ENCODE measurements at places on chromosomes 1 and 21.
A peak's percentile ranks its signal among the peaks of the same experiment; 100 is the strongest.

DNA sequence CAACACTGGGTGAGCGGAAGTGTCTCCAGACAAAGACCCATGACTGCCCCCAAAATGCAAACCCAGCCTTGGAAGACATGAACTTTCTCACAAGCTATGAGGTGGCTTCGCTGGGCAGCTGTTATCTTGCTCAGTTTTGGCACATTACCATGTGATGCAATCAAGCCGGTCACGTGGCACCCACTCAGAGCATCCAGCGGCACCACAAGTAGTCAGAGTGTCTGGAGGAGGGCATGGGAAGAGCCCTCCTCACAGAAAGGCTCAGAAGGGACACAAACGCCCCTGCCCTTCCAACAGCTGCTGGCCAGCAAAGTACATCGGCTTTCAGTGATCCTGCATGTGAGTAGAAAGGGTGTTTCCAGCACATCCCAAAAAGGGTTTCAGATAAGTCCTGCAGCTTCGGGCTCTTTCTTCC, 145.5 kb upstream of the IRF2BP2 start:
- DNase-seq, result peak; percentile 21

DNA sequence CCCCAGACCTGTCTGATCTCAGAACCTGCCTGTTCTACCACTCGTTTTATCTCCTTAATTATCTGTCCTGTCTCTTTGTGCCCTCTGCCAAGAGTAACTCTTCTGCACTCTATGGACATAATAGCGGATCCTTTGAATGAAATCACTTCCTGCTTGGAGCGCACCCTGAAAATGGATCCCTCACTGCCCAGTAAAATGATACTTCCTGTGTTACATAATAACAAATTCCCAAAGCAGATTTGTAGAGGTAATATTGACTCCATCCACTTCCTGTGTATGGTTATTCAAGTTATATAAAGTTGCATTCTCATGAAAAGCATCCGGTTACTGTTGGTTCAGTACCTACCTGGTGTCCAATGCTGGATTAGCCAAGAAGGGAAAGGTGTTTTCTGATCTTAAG, 246.0 kb downstream of the TRABD2B start:
- DNase-seq, result no peak

DNA sequence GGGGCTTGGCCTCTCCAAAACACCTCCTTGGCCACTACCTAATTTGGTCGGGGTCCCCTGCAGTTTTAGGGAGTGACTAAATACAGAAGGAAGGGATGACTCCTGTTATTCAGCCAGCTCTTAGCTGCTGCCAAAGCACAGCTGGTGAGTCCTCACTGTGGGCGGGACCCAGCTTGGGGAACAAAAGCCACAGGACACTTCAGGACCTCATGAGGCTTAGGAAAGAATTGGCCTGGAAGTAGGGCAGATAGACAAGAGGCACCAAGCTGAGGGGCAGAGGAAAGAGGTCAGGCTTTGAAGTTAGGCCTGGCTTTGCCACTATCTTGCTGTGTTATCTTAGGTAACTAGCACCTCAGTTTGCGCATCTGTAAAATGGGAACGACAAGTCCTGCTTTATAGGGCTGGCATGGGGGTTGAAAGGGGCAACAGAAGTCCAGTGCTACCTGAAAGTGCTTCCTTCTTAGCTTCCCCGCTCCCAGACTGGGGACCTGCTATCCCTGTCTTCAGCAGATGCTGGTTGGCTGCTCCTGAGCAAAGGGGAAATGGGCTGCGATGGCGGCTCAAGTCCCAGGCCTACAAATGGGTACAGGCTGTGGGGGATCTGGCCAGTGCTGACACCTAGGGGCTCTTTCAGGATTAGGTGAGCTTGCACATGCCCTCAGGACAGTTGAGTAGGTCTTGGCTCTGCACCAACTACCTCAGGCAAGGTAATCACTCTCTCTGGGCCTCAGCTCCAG, 15.7 kb downstream of the IFI6 start:
- DNase-seq, result no peak

GRCh38 chr1:172900376-172900997, 150.3 kb downstream of the TNFSF18 start:
- no peak for DNase-seq

GRCh38 chr21:42411891-42412635, 8.4 kb downstream of the UBASH3A start:
- DNase-seq, result no peak

- peak; percentile 69 for DNase-seq
Measured at GRCh38 chr1:224615861-224616755, at the start of gene CNIH3. Gene CNIH3 (plus strand): TSS chr1:224616317. CDS start chr1:224617175, 858 bp downstream.

- DNase-seq, result no peak
Measured at GRCh38 chr1:66644331-66644730, 107.9 kb upstream of the DYNLT5 start.

DNA sequence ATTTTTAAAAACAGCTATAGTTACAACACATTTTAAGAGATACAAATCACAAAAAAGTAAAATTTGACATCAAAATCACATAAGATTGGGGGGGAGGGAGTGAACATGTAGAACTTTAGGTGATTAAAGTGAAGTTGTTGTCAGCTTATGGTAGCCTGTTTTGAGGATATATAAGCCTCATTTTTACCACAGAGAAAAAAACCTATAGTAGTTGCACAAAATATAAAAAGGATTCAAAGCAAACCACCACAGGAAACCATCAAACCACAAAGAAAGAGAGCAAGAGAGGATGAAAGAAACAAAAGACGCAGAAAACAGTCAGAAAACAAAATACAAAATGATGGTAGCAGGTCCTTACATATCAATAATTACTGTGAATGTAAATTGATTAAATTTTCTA, 291.9 kb upstream of the DEPDC1 start:
- no peak for DNase-seq

- DNase-seq, result no peak
Measured at GRCh38 chr1:23463286-23463685, 20.7 kb downstream of the ASAP3 start.

- no peak for DNase-seq
Measured at GRCh38 chr1:239819096-239819495, 272.6 kb upstream of the FMN2 start.

- no peak for DNase-seq
Measured at GRCh38 chr1:51157395-51157794, 55.4 kb downstream of the C1orf185 start.

- DNase-seq, result no peak
Measured at GRCh38 chr1:47558601-47559593, 121.1 kb downstream of the FOXD2 start.

GRCh38 chr1:151340870-151341754, 5.9 kb downstream of the RFX5 start:
- DNase-seq, result peak; percentile 94

DNA sequence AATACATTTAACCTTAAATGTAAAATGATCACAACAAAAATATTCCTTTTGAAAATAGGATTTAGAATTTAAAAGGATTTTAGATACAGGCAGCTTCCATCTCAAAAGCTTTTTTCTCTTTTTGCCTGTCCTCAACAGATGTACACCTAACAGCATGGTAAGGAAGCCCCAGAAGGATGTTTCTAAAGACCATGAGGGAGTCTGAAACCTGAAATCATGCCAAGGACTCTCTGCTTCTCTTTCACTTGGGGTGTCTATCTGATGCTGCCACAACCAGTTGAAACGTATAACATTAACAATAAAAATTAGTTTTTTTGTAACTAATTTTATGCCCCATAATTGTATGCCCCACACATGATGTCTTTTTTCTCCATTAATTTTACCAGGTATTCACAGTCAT, 5.4 kb upstream of the ZNF281 start:
- no peak for DNase-seq

GRCh38 chr1:30446095-30446494, 277.3 kb downstream of the MATN1 start:
- DNase-seq, result no peak

GRCh38 chr1:227769047-227769935, 34.1 kb downstream of the SNAP47 start:
- DNase-seq, result no peak

DNA sequence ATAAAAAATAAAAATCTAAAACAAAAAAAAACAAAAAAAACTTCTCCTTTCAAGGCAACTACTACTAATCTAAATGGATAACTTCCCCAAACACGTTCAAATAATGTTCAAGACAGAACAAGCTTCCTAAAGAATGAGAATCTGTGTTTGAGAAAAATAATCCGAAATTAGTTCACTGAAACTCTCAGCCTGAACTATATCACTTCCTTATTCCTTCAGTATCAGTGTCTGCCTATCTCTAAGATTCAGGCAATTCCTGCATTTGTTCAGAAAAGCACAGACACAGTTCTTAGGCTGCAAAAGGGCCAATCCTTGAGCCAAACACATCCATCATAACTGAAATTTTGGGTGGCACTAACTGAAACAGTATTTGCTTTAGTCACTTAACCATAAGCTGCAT, 22.4 kb downstream of the DSTYK start:
- no peak for DNase-seq

GRCh38 chr21:34980423-34981115, 68.5 kb downstream of the RUNX1 start:
- no peak for DNase-seq

DNA sequence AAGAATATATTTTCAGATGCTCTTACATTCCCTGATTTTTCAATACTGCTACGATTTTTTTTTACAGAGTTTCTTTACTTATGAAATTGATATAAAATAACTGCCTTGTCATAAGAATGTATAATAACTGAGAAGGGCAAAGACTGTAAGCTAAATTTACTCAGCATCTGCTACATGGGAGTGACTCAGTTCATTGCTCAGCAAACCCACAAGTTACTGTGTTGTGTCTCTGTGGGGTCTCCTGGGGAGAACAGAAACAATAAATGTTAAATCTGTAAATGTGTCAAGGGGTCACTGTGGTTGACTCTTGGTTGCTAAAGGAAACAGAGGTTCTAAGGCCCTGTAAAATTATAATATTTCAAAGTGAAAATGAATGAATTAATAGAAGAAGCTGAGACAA, 210.3 kb upstream of the CACYBP start:
- DNase-seq, result no peak

- no peak for DNase-seq
Measured at GRCh38 chr21:39690454-39690853, 54.5 kb upstream of the IGSF5 start.

GRCh38 chr1:47738560-47739182, 258.5 kb downstream of the TRABD2B start:
- peak; percentile 6 for DNase-seq

- DNase-seq, result no peak
Measured at GRCh38 chr1:47711184-47711847, 273.5 kb downstream of the FOXD2 start.

DNA sequence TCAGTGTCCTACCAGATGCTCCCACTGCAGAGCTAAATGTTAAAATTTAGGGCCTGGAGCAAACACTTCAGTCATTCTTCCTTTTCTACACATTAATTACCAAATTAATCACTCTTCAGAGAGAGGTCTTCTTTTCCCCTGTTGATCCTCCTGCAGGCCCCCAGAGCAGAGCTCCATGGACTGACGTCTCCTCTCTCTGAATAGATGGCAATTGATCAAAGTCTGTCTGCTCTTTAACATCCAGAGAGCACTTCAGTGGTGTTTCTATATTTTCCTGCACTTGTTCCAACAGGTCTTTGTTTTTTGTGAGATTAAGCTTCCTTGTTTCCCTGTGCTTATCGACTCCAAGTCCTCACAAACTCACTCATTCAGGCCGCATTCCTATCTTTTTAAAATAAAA, 239.3 kb downstream of the SIPA1L2 start:
- DNase-seq, result no peak

DNA sequence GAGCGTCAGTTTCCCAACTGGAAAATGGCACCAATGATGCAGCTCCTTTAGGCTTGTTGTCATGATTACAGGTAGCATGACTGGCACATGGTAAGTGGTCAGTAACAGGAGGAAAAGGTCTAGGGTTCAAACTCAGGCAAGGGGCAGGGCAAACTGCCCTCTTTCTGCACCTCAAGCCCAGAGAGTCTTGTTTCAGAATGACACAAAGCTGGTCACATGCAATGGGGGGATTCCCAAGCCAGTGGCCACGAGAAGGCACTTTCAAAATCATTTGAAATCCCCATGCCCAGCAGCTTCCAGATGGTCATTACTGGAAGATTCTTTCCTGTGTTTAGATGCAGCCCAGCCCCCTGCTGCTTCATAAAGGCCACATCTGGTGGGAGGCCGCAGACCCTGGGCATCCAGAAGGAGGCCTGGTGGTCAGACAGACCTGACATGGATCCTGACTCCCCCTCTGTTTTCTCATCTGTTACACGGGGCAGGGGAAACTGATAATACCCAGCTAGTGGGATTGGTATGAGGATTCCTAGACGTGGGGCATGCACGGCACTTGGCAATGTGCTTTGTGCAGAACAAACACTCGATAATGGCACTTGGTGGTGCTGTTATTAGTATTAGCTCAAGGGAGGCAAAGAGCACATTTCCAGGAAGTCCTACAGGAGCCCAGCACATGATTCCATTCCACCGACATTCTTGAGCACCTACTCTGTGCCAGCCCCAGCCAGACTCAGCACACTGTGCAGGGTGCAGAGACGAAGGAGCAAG, 6.9 kb upstream of the PLA2G2D start:
- no peak for DNase-seq

- no peak for DNase-seq
Measured at GRCh38 chr1:85047472-85048295, 616 bp downstream of the MCOLN3 start.

- peak; percentile 60 for DNase-seq
Measured at GRCh38 chr1:42777852-42778251, 6.9 kb upstream of the TMEM269 start.

GRCh38 chr1:160722726-160723125, 11.1 kb upstream of the CD48 start:
- no peak for DNase-seq

- no peak for DNase-seq
Measured at GRCh38 chr1:31705080-31705866, 1.5 kb upstream of the COL16A1 start.

DNA sequence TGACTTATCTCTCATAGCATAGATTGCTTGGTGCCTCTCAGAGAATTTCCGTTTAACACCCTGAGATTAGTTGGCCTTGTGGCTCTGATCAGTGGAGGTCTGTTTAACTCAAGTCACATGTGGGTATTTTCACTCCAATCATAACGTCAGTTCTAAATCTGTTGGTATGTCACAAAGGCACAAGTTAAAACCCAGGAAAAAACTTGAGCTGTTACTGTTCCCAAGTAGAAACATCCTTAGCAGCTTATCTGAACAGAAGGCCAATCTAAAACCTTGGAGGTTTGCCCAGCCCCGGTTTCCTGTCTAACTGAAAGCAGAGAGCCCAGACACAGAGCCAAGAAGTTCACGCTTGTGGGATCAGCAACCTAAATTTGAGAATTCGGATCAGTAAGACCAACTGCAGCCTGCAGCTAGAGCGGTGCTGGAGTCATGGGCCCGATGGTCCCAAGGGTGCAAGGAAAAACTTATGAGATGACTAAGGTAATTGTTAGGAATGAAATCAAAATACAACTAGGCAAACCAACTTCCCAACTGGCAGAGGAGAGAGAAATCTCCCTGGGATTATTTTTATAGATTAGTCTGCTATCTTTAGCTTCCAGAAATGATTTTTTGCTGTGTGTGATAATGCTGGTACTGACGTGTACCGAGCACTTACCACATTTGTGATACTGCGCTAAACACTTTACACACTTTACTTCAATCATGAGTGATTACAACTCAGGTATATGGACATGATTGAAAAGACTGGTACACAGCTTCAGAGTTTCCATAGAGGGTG, 90.2 kb upstream of the C1orf21 start:
- peak; percentile 91 for DNase-seq

- DNase-seq, result peak; percentile 64
Measured at GRCh38 chr1:46477153-46477929, 12.3 kb upstream of the DMBX1 start.

- DNase-seq, result no peak
Measured at GRCh38 chr1:186662752-186663151, 17.5 kb downstream of the PTGS2 start.
